ENCODE measurements at places on chromosomes 7 and 10.

- peak; percentile 96 for DNase-seq
Observed at GRCh38 chr7:155796381-155797261, 15.6 kb downstream of the SHH start.

DNA sequence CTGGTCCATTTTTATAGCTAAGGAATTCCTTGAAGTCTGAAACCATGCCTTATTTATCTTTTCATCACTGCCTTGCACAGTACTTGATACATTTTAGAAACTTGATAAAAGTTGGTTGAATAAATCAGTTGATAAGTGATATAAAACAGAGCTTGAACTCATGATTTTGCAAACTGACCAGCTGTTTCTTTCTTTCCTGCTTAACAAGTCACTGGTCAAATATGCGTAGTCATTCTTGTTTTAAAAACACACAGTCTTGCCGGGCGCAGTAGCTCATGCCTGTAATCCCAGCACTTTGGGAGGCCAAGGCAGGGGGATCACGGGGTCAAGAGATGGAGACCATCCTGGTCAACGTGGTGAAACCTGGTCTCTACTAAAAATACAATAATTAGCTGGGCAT, 6.3 kb downstream of the TPST1 start:
- no peak for DNase-seq

DNA sequence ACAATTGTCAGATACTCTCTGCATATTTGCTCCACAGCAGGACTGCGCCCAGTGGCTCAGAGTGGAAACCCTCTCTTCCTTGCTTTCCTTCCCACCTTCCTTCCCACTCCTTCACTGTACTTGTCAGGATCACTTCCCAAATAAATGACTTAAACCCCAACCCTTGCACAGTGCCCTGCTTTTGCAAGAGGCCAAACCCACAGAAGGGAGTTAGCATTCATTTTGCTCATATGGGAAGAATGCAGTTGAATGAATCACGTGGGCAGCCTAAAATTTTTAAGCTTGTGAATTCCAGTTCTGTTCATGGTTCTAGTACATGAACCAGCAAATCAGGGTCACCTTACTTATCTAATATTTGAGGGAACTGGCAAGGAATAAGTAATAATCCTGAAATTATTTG, 47.7 kb upstream of the SFMBT2 start:
- DNase-seq: no peak

DNA sequence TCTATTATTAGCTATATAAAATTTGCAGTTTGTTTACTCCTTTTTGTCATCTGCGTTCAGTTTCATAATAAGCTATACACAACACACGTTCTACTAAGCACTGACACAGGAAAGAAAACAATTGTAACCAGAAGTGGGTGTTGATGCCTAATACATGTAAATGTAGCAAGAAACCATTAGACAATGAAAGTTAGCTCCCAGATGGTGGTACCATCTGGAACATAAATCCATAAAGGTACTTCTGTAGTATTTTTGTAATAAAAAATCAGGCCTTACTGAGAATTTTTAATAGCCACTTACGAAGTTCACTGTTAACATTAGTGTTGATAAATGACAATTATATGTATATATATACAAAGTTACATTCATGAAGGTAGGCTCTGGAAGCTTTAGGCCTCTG, 194.7 kb downstream of the KCND2 start:
- DNase-seq: no peak

DNA sequence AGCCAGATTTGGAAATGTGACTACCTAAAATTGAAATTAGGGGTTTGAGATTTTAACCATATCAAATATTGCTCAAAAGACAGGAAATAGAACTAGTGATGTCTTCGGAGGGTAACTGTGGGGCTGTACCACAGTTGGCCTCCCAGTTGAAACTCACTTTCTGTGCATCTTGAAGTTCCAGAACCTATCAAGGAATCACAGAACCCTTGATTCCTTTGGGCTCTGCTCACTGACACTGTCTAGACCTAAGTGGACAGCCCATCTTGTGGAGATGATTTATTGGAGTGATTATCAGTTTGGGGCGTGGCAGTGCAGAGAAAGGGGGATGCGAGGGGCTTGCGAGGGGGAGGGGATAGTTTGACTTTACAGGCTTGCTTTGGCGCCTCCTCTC, 134.2 kb upstream of the GJD4 start:
- no peak for DNase-seq

DNA sequence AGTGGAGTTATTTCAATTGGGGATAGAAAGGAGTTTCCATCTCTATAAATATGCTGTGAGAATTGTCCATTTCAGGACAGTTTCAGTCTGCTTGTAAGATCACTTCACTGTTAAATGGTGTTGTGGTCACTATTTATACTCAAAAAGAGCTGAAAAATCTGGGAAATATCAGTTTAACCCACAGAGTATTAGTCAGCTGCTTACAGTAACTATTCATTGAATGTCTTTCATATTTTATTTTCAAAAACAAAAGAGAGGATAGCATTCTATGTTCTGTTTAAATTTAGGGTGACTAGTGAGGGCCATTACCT, 85.4 kb upstream of the PLXDC2 start:
- DNase-seq: no peak

- no peak for DNase-seq
Observed at GRCh38 chr10:124244256-124244877, 151.0 kb upstream of the CHST15 start.
